GM12878 (cell line): ENCODE measurements at places on chromosomes 16 and 17.

- no peak for DNase-seq
These were observed 136.1 kb downstream of the RAB11FIP4 start for GRCh38 chr17:31527606-31528005.

- no peak for DNase-seq
These were observed 53.3 kb upstream of the FASN start for GRCh38 chr17:82151106-82151957.

DNA sequence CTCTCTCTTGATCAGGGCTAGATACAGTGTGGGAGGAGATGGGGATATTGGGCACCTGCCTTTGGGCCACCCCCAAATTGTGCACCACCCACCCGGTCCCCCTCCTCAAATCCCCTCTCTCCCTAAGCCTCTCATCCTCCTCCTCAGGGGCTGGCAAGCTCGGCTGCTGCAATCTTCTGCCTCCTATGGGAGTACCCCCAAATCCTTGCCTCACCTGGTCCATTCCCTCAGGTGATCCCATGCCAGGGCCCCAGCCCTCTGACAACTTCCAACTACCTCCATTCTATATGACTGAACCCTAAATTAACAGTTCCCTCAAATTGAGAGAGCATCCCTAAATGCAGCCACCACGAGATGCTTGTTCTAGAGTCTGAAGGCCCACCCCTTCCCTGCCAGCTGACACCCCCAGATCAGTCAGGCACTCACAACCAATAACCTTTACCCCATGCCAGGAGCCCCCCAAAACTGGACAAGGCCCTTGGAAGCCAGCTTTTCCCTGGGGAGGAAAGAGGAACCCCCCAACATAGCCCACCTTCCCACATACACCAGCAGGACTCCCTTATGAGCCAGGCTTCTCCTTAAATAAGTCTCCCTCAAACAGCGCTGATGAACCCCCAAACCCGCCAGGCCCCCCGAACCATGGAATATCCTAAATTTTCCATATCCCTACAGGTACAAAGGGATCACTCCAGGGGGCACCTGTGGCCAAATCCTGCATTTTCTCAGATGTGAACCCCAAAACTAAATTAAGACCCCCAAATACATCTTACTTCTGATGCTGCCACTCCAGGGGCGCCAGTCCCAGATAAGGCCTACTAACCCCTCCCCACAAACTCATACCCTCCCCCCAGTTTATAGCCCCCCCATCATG, 3.2 kb downstream of the DLG4 start:
- DNase-seq, result no peak

GRCh38 chr16:72858665-72859493, 189.0 kb downstream of the ZFHX3 start:
- no peak for DNase-seq

DNA sequence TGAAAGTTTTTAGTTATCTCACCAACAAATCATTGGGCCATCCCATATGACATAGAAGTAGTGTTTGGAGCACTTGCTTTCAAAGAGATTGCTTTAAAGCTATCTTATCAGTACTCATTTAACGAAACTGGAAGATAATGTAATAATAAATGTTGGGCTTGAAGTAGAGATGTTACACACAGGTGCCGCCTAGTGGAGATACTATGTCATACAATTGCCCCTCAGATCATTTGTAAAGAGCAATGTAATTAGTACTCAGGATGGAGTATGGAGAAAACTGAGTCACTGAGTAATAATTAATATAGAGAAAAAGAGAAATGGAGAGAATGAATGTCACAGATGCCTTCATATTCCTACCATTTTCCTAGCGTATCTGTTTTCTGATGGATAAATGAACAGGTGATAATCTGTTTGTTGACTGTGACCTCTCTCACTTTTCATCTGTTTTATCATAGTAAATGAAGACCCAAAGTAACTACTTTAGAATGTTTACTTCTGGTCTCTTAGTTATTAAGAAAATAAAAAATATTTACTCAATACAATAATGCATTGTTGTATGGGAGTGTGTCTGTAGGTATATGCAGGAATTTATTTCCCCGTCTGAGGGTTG, 80.4 kb downstream of the EFCAB5 start:
- no peak for DNase-seq

DNA sequence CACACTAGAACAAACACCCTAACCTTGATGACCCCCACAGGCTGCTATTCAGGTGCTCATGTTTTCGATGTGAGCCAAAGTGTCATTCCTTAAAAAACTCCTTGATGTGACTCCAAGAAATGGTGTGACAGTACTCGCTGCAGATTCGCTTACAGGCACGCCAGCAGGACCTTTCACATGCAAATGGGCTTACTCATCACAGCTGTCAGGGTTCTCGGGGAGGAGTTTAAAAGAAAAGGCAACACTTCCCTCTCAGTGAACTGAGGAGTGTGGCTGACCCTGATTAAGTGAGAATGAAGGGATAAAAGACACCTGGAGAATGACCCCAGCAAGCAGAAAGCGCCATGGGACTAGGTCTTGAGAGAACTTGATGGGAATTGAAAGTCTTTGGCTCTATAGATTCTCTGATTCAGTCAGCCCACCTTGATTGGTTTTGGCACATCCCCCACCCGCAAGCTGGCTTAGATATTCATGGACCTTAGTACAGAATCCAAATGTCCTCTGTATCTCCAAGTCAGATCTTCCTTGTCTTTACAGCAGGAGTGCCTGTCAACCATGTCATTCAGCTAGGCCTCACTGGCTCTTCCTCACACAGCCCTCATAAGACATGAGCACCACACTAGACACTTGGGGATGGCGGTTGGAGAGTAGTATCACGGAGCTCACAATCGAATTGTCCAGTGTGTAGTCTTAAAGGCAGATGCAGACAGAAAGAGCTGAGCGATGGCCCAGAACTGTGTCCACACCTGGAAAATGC, 82.6 kb downstream of the HIC1 start:
- DNase-seq, result peak; percentile 51
